NCI-H2081 treated with DMSO at 0.1 percent for 48 hours (cell line): ENCODE measurements at places on chromosomes 13 and 19.

DNA sequence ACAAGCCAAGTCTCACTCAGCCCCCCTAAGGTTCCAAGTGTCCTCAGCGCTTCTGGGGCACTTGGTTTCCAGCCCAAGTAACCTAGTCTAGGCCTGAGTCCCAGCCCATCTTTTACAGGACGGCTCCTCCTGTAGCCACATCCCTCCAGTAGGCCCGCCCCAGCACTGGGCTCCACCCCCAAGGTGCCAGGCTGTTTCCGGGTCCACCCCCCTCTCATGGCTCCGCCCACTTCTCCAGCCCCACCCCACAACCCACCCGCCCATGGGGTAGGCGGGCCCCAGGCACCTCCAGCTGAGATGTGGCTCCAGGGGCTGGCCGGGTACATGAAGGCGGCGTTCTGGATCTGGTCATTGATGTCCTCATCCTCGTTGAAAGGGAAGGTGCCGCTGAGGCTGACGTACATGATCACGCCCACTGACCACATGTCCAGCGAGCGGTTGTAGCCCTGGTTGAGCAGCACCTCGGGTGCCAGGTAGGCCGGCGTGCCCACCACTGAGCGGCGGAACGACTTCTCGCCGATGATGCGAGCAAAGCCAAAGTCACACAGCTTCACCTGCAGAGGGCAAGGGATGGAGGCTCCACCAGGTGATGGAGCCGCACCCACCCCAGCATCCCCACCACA lies 17.2 kb upstream of the DACT3 start:
- DNase-seq, result no peak

DNA sequence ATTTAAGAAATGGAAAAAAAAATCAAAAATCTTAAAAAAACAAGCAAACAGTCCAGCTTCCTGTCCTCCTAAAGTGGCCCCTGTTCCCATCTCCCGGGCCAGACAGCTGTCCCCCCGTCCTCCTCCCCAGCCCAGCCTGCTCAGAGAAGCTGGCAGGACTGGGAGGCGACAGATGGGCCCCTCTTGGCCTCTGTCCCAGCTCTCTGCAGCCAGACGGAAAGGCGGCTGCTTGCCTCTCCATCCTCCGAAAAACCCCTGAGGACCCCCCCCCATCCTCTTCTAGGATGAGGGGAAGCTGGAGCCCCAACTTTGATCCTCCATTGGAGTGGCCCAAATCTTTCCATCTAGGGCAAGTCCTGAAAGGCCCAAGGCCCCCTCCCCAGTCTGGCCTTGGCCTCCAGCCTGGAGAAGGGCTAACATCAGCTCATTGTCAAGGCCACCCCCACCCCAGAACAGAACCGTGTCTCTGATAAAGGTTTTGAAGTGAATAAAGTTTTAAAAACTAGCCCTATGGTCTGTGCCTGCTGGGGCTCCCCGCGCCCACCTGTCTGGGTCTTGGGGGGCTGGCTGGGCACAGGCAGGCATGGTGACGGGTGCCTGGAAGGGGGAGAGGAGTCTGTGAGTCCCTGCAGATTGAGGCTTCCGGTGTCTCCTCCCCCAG lies 3.8 kb downstream of the GADD45GIP1 start:
- no peak for DNase-seq

DNA sequence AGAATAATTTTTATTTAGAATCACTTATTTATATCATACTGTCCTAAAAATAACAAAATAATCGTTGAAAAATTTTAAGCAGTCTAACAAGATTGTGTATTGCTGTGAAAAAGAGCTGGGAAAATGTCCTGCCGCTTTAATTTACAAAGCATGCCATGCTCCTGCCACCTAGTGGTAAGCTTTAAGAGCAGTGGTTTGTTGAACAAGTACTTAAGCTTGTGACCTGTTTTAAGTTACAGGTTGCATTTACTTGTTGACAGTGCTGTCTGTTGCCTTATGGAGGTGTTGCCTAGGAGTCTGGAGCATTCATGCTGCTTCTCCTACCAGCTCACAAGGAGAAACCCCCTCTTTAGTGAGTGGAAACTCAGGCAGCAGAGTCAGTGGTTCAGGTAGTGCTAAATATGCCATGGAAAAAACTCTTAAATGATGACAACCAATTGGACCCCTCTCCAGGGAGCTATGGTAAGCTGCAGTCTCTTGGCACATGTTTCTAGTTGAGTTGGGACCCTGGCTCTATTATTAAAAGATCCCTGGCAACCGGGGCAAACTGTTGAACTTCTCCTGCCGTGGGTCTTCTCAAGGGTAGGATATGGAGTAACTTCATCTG lies 68.4 kb downstream of the SPATA13 start:
- no peak for DNase-seq

GRCh38 chr19:58382997-58383603 lies 2.3 kb upstream of the ZNF837 start:
- no peak for DNase-seq

- no peak for DNase-seq
Observed at GRCh38 chr13:101082441-101082840, 333.9 kb downstream of the NALCN start.

GRCh38 chr19:19399733-19400433 lies 5.6 kb upstream of the GATAD2A start:
- DNase-seq, result no peak

DNA sequence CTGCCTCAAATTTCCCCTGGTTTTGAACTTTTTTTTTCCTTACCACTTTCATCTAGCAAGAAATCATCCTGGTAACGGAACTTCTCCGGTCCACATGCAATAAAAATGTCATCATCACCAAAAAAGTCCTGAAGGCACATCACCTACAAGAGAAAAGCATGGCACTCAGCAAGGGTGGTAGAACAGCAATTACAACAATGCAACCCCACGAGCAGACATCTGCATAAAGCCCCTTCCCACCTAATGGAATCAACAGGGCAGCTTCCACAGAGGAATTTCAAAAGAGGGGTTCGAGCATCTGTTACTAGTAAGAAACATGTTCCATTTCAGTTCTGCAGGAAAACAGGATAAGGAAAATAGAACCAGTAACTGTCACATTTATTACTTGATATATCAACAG lies 183.9 kb downstream of the DCLK1 start:
- no peak for DNase-seq
